KBM-7 (cell line): ENCODE measurements at places on chromosomes 5 and 9.
A peak's percentile ranks its signal among the peaks of the same experiment; 100 is the strongest.

DNA sequence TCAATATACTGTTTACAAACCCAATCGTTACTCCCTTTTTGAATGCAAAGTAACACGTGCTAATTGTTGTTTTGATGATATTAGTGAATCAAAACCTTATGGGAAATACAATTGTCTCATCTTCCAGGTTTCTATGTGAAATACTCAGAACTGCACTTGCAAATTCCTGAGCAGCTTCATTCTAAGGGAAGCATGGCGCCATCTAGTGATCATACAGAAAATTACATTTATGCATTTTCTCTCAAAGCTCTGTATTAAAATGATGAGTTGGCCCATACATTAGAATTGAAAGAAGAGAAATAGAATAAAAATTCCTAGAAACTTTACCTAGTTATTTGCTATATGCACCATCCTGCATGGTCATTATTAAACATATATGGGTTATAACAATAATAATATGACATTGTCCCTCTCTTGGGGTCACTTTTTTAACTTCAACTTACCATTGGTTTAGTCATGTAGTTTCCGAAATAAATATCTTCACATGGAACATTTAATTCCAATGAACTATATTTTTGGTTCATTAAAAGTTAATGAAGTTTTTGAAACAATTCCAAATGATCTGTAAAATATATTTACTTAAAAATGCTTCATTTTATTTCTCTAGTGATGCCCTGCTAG, 220.0 kb downstream of the PDE4D start:
- peak; percentile 70 for DNase-seq

DNA sequence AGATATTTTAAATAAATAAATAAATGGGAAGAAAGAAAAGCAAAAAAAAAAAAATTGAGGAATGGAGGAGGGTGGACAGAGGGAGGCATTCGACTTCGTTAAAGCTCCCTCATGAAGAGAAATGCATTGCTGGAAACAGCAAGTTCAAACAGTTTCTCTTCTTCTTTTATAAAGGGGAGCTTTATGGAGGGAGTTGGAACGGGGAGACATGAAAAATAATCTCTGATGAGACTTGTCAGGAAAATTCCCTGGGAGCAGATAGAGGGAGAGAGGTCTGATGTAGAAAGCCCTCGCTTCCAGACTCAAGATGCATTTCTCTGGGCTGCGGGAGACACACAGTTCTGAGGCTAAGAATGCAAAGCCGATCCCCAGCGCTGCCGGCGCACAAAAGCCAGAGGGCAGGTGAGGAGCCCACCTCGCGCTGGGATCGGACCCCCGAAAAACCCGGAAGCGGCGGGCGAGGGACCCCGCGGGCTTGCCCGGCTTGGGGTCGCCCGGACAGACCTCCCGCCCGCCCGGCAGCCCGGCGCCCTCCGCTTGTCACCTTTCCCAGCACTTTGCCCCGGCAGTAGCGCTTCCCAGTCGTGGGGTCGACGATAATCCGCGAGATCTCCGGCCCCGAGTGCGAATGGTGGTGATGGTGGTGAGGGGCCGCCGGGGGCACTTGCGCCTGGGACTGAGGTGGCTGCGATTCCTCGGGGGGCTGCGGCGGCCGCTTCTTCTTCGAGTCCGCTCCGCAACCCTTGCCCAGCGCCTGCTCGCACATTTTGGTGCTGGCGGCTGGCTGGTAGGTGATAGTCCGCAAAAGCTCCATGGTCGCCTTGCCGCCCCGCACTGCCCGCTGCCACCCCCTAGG, 512 bp downstream of the PLK2 start:
- DNase-seq: peak; percentile 53

DNA sequence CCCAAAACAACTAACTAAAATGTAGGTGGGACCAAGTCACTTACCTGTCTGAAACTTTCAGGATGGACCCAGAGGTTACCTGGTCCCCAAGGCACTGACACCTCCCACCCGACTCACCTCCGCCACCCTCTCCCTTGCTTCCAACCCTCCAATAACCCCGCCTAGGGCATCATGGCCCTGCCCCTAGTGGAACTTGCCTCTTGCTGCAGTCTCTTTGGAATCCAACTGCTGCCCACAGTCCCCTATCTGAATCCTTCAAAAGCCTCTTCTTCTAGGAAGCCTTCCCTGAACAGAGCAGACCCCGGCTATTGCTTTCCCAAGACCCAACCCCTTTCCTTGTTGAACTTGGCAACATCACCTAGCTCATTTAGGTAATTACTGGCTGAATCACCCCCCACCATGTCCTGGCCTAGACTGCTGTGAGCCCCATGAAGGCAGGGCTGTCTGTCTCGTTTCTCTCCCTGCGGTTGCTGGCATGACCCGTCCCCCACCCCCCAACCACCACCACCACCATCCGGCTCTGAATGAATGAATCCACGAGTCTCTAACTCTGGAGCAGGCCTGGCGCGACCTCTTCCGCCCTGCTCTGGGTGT, 9.4 kb downstream of the CRB2 start:
- no peak for DNase-seq

GRCh38 chr9:70020217-70020616, 23.4 kb upstream of the MAMDC2 start:
- no peak for DNase-seq

DNA sequence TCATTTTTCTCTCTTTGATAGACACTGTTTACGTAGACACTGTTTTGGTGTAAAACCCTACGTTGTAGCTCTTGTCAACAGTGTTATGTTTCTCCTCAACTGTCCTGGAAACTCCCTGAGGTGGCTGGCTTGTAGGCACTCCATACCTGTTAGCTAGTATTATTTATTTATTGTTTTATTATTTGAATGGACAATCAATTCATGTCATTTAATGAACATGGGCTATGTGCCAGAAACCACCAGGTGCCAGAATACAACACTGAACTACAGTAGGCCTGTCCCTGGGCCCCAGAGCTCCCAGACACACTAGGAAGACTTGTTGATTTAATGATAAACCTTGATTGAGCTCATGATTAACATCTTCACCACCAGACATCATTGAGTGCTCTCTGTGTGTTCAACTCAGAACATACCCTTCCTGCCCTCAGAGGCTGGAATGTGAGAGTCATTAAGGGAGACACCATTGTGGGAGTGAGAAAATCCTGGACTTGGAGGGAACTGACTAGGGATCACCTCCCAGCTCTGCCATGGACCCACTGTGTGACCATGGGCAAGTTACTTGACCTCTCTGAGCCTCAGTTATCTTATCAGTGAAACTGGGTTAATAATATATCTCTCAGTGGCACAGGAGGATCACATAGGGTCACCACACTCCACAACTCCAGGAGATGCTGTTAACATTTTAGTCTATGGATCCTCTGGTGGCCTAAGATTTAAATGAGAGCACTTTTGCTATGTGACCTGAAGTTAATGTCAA, 19.2 kb downstream of the IRF1 start:
- no peak for DNase-seq

DNA sequence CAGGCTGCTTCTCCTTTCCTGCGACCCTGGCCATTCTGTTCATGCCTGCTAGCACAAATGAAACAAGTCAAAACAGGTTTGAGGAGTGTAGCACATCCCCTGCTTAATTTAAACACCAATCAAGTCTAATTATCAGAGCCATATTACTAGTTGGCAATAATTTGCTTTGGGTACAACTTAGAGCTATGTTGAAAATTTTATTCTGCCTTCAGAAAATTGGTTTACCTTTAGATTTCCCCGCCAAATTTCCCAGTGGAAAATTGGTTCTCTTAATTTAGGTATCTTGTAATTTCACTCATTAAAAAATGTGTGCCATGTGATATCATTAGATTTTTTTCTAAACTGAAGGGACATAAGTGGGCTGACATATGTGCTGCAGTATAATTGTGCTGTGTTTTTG, 265.8 kb downstream of the MAST4 start:
- DNase-seq: no peak

GRCh38 chr9:110797611-110798010, 129.0 kb downstream of the MUSK start:
- no peak for DNase-seq

DNA sequence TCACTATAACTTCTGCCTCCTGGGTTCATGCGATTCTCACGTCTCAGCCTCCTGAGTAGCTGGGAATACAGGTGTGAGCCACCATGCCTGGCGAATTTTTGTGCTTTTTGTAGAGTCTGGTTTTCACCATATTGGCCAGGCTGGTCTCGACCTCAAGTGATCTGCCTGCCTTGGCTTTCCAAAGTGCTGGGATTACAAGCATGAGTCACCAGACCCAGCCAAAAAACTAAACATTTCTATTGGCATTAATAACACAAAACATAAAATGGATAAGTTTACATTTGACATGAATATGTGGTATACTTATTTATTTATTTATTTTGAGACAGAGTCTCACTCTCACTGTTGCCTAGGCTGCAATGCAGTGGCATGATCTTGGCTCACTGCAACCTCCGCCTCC, 13.6 kb upstream of the REEP5 start:
- no peak for DNase-seq

DNA sequence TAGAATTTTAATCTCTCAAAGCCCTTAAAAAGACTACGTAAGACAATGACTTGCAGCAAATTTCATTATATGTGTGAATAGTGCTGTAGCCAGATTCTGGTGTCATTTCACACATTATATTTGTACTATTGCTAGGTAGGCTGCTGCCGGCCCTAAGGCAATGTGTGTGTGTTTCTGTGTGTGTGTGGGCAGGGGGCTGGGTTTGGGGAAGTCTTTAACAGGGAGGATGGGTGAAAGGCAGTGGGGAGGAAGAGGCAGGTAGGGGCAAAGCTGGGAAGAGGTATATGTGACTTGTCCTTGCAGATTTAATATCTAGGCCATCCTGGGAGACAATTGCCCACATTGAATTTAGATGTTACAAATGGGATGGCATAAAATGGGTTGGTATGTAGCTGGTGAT, 130.8 kb downstream of the MACIR start:
- no peak for DNase-seq

DNA sequence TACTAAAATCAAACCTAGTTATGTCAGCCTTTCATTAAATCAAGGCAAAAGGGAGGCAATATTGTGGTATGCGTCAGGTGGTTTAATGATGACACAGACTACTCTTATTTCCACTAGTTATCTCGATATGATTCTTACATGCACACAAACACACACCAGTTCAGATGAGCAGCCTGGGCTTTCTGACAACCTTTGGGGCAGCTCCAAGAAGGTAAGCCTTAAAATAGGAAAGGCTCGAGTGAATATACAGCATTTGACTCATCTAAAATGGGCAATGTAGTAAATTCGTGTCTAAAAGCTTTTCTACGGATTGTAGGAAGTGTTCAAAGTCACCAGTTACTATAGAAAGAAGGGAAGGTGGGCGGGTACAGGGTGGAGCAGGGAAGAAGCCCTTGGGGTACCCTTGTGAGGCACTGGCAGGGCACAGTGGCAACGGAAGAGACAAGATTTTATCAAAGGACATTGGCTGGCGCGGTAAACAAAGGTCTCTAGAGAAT, 1.9 kb downstream of the ANKH start:
- no peak for DNase-seq

DNA sequence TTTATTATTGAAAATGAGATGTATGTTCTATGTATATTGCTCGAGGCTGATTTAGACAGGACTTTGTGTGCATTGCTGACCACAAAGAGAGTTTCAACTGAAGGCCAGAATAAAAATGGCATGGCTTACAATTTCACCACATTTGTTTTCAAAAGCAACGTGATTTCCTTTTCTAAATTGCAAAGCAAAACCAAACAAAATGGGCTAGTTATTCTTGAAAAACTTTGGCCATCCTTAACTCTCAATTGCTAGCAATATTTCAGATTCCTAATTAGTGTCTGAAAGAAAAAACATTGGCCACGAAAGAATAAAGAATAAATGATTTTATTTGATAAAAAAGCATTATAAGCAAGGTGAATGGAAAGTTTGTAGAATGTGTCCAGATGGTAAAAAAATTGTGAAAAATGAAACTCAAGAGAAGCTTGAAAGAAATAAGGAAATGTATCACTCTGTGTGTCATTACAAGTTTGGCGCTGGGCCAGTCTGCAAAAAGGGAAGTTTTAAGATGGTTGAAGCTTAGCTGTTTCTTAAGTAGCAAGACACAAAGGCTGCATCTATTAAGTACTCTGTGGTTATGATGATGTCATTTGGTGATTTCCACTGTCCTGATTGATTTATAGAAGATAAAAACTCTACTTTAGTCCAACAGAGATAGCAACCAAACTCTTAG, 89.2 kb upstream of the PRLR start:
- peak; percentile 90 for DNase-seq

DNA sequence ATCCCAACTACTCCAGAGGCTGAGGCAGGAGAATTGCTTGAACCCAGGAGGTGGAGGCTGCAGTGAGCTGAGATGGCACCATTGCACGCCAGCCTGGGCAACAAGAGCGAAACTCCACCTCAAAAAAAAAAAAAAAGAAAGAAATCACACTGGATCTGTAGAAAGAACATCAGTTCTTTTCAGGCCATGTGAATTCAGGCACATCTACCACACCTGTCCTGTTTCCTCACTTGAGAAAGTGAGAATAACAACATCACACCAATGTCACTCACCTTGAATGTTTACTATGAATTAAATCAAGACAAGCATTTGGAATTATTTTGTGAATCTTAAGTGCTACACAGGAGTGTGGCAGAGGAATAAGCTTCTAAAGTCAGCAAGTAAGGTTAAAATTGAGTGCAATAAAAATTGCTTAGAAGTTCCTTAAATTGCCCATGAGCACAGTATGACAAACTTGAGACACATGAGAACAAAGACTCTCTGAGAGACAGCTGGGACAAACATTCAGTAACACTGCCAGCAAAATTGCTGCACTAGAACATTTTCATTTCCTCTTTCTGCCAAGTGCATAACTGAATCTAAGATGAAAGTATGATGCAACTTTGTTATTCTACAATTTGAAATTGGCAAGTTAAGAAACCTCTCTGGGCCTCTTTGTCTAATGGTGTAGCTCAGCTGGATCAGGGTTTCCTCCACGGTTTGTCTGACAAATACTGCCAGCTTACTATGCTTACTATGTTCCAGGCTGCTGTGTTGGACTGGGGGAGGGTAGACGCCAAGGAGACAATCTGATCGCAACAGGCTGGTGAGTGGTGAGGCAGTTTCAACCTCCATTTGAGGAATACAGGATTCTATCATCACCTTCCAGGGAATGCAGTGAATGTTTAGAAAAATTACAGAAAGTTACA, 1.9 kb upstream of the RIC1 start:
- DNase-seq: peak; percentile 94

DNA sequence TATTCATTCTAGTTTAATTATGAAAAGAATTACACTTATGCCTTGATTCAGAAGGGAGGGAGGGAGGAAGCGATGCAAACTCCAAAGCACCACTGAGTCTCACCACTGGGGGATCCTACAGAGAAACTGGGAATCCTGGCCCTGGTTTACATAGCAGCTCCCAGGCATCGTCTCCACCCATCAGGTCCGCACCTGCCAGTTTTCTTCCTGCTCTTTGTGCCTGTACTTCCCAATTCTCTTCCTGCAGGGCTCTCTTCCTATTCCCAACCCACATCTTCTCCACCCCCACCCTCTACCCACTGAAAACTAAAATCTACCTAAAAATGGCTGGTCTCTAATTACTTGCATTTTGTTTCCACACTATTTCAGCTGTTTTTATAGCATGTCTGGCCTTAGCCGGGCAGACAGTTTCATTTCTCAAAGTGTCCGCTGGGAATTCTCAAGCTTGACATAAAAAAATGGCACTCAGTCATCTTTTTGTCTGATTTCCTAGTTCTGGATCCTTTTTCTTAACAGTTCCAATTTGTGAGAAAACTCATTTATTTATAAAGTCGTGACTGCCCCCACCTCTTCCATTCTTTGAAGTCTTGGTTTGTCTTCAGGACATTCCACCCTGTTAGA, 1.6 kb upstream of the TNIP1 start:
- DNase-seq: no peak
